ENCODE measurements at places on chromosomes 5 and 9. TPM values are rescaled to one million over a fixed set of nuclear protein-coding genes. Genes with fewer than 3 reads are reported as not detected.

The OGN gene
- not detected for total RNA-seq

The PCDH12 gene
- total RNA-seq, result not detected

The OMD gene
- total RNA-seq, result not detected

The NIPAL4 gene
- total RNA-seq, result 0.46 TPM

DNA sequence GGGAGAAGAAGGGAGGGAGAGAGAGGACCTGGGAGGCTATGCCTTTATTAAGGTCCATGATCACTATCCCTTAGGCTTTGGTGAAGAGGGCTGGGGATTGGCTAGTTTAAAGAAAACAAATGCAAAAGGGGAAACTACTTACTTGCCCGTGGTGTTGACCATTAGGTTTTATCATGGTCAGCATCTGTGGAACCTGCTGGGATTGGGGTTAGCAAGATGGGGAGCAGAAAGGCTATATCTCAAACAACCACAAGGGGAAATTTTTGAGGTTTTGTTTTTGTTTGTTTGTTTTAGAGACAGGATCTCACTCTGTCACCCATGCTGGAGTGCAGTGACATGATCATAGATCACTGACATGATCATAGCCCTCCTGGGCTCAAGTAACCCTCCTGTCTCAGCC, 9.0 kb upstream of the RAD23B start:
- no peaks in the 10 kb centered on the region for H3K36me3 ChIP-seq
- no peaks in the 10 kb centered on the region for H3K27me3 ChIP-seq
- H3K4me1 ChIP-seq, result peaks cover 15% of the 10 kb centered on the region
- H3K4me3 ChIP-seq, result no peak overlapping the region
- no peak overlapping the region for H3K27ac ChIP-seq

DNA sequence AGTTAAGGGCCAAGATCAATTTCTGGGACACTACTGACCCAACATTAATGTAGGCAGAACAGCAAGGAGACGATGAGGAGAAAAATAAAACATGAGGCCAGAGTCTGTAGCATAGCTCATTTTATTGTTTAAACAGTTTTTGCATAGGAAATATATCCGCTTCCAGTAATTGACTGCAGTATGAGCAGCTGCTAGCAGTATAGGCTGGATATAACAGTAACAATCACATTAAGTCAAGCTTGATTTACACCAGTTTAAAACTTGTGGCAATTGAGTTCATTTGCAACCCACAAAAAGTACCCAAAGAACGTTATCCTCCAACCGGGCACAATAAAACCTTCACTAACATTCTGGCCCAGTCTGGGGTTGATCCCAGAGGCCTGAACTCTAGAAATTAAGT, 232.2 kb downstream of the NFIB start:
- no peak overlapping the region for H3K27ac ChIP-seq
- no peak overlapping the region for H3K4me3 ChIP-seq
- peaks cover 22% of the 10 kb centered on the region for H3K36me3 ChIP-seq
- no peaks in the 10 kb centered on the region for H3K27me3 ChIP-seq

GRCh38 chr9:94188246-94188645, 70.9 kb upstream of the ZNF169 start:
- DNase-seq, result no peak
- H3K36me3 ChIP-seq, result peaks cover 54% of the 10 kb centered on the region
- H3K27me3 ChIP-seq, result no peaks in the 10 kb centered on the region
- no peak overlapping the region for H3K4me3 ChIP-seq
- H3K4me1 ChIP-seq, result no peaks in the 10 kb centered on the region

- H3K36me3 ChIP-seq, result peaks cover 6% of the 10 kb centered on the region
- peak overlapping the region; percentile 55 for H3K27ac ChIP-seq
- peaks cover 29% of the 10 kb centered on the region for H3K4me1 ChIP-seq
- H3K27me3 ChIP-seq, result no peaks in the 10 kb centered on the region
- DNase-seq, result no peak
Measured at GRCh38 chr5:143054480-143054941, 284.3 kb downstream of the ARHGAP26 start.

DNA sequence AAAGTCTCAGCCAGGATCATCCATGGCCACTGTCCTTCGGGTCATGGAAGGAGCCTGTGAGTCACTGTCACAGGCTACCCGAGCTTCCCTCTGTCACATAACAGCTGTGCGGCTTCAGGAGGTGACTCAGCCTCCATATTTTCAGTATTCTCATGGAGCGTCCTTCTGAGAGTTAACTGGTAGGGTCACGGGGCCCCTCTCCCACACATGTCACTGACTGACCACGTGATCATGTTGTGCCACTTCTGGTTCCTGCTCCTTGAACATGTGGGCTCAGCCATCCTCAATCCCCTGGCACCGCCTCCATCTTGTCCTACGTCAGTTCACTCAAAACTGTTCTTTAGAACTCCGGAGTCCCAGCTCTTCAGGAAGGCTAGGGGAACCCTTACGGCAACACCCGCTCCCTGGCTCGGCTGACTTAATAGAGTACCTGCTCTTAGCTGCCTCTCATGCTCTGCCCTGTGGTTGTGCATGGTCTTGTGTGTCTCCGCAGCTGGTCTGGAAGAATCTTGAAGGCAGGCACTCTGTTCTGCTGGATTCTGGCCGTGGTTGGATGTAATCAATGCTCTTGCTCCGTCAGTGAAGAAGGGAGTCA, 182.8 kb downstream of the ICE1 start:
- no peaks in the 10 kb centered on the region for H3K4me1 ChIP-seq
- H3K4me3 ChIP-seq, result no peak overlapping the region
- no peak overlapping the region for H3K27ac ChIP-seq
- no peaks in the 10 kb centered on the region for H3K27me3 ChIP-seq
- no peaks in the 10 kb centered on the region for H3K36me3 ChIP-seq
- no peak for DNase-seq

DNA sequence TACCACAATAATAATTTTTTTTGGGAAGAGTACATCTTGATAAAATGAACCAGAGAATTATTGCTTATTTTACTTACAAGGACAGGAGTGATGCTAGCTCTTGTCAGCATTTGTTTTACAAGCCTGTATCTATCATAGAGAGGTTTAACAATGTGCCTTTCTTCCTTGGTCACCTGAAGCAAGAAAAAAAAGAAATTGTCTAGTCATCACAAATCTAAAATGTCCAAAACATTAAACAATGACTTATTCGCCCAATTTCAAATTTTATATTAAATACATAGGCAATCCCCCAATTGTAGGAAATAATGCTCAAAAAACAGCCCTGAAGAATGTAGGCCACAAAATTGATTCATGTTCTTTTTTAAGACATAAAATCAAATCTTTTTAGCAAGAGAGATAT, 56.6 kb downstream of the PKD2L2 start:
- no peaks in the 10 kb centered on the region for H3K27me3 ChIP-seq
- H3K4me3 ChIP-seq, result no peak overlapping the region
- DNase-seq, result no peak
- H3K4me1 ChIP-seq, result no peaks in the 10 kb centered on the region

DNA sequence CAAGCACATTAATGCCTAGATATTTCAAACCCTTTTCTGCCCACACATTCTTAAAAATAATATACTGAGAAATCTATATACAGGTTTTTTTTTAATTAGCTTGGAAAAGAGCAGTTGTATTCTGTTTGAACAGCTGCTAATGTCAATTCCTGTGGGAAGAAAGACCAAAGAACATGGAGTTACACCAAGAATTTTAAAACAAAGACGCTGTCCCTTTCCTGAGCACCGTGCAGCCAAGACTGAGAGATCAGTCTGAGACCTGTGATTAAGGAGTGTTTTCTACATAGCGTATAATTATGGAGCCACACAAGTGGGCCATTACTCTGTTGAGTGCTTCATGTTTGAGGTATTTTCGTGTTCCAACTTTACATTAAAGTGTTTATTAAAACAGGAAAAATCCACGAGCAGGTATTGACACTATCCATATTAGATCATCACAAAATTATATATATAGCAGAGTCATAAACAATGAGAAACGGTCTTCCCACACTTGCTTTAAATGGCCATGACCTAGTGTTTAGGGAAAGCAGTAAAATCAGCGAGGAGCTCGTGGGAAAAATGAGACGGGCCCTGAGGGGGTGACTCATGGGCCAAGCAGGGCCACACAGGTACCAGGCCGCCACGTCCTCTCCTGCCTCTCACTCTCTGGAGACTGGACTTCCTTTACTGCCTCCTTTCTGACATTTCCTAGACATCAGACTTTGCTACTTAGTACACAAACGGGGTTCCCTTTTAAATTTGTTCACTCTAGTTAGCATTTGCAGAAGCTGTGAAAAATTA, 153.1 kb upstream of the OTULINL start:
- H3K36me3 ChIP-seq, result peaks cover 23% of the 10 kb centered on the region
- no peak for DNase-seq
- peaks cover 48% of the 10 kb centered on the region for H3K4me1 ChIP-seq
- no peaks in the 10 kb centered on the region for H3K27me3 ChIP-seq
- no peak overlapping the region for H3K4me3 ChIP-seq
- no peak overlapping the region for H3K27ac ChIP-seq

DNA sequence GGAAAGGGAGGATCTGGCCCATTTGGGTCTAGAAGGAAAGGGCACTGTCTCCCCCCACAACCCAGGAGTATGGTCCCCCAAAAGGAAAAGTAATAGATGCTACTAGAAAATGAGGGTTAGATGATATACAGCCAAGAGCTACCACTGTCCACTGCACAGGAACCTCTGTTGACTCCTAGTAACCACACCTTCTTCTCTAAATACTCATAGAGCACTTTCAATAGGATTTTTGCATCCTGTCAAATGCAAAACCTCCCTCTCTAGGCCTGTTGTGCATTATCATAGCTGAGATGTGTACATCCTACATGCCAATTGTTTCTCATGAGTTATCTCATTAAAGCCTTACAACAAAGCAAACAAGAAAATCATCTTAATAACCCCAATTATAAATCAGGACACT, 66.8 kb downstream of the THBS4 start:
- H3K4me3 ChIP-seq, result no peak overlapping the region
- no peak for DNase-seq
- peaks cover 4% of the 10 kb centered on the region for H3K4me1 ChIP-seq
- no peak overlapping the region for H3K27ac ChIP-seq
- no peaks in the 10 kb centered on the region for H3K27me3 ChIP-seq

DNA sequence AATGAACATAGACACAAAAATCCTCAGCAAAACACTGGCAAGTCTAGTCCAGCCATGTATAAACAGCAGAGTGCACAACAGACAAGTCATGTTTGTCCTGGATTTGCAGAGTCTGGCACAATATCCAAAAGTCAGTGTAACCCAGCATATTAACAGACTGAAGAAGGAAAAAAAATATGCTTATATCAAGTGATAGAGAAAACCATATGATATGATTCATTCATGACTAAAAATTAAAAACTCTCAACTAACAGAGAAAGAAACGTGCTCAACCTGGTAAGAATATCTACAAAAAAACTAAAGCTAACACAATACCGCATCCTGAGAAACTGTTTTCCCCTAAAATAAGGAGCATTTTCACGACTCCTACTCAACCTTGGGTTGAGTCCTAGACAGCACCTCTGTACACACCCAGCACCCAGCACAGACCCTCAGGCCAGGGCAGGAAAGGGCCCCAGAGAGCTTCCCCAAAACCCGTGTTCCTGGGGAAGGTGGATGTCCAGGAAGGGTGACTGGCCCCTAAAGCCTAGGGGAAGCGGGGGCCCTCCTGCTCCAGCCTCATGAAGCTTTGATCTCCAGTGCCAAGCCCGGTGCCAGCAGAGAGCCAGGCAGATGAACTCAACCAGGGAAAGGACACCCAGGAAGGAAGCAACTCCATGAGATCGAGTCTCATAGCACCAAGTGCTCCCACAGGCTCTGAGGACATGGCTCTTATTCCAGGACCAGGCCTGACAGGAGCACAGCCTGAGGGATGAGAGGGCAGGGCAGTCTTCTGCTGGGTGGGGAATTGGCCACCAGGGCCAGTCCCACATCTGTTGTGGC, 38.9 kb downstream of the ADAMTS2 start:
- no peak overlapping the region for H3K4me3 ChIP-seq
- H3K36me3 ChIP-seq, result no peaks in the 10 kb centered on the region
- no peak overlapping the region for H3K27ac ChIP-seq
- no peak for DNase-seq
- no peaks in the 10 kb centered on the region for H3K27me3 ChIP-seq

DNA sequence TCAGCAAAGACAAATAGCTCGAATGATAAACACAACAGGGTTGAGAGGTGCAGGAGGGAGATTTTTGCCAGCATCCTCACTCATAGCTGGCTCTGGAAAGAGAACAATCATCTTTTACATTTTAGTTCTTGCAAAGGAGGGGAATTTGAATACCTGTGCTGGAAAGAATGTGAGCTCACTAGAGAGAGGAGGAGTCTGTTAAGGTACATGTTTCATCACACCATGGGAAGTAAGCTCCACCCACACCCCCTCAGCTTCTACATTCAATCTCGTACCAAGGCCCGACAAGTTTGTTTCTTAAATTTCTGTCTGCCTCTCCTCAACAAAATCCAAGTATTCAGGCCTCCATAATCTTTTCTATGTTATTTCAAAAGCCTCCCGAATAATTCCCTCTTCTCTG, 254.6 kb downstream of the BRINP1 start:
- no peaks in the 10 kb centered on the region for H3K4me1 ChIP-seq
- DNase-seq, result no peak
- H3K27me3 ChIP-seq, result peaks cover 2% of the 10 kb centered on the region
- no peak overlapping the region for H3K4me3 ChIP-seq
- H3K27ac ChIP-seq, result no peak overlapping the region

GRCh38 chr5:39399135-39400036, 25.4 kb downstream of the DAB2 start:
- peaks cover 14% of the 10 kb centered on the region for H3K36me3 ChIP-seq
- no peaks in the 10 kb centered on the region for H3K27me3 ChIP-seq
- DNase-seq, result no peak
- H3K4me3 ChIP-seq, result no peak overlapping the region
- H3K4me1 ChIP-seq, result peaks cover 47% of the 10 kb centered on the region
- H3K27ac ChIP-seq, result peak overlapping the region; percentile 25

DNA sequence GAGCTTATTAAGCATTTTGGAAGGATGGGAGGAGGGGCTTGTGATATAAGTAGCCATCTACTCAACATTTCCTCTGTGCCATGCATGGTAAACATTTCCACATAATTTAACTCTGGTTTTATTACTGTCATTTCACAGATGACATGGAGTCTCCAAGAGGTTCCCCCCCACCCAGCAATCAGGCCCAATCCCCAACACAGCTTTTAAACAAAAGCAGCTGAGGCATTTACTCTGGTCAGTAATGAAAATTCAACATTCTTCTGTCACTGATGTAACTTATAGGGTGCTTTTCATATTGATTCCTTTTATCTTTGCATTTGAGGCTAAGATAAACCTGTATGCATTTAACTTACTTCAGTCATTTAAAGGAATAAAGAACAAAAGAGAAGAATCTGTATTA, 128.1 kb downstream of the COL23A1 start:
- H3K4me3 ChIP-seq, result no peak overlapping the region
- no peaks in the 10 kb centered on the region for H3K36me3 ChIP-seq
- no peak overlapping the region for H3K27ac ChIP-seq
- DNase-seq, result peak; percentile 18
- H3K4me1 ChIP-seq, result peaks cover 44% of the 10 kb centered on the region

GRCh38 chr5:90590-91547, 1.1 kb upstream of the PLEKHG4B start:
- peak; percentile 67 for DNase-seq
- H3K4me3 ChIP-seq, result peak overlapping the region; percentile 88
- H3K4me1 ChIP-seq, result peaks cover 4% of the 10 kb centered on the region
- H3K27me3 ChIP-seq, result peaks cover 41% of the 10 kb centered on the region
- no peaks in the 10 kb centered on the region for H3K36me3 ChIP-seq
